ENCODE measurements at places on chromosomes 5 and 9.

- no peak for DNase-seq
Observed at GRCh38 chr5:159426694-159427093, 96.4 kb upstream of the IL12B start.

DNA sequence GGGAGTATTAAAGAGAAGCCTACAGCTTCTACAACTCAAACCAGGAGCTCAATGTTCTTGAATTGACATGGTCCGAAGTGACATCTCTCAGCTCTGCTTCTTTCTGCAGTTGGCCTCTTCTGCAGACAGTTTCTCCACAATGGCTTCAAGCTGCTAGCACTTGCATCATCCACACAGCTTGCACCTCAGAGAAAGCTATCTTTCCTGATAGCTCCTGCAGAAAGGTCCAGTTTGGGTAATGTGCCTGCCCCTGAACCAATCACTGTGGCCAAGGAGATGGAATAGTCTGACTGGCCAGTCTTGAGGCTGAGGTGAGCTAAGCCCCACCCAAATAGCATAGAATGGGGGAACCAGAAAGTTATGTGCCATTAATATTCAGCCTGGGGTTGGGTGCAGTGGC is 95.8 kb upstream of the ABCA1 start:
- DNase-seq = no peak

DNA sequence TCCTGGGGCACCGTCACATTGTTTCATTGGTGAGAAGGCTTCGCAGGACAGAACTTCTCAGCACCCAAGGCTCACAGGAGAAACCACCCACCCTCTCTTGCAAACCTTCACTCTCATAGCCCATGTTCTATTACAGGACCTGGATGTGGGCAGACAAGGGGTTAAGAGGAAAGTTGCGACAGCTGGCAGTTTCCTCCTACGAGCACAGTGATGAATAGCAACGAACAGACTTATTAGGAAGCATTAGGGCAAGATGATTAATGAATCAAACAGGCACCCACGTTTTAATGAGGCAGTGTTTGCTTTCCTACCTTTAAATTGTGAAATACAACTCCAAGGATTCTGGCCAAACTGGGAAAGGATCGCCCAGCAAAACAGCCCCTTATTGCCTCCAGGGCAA is 339.3 kb downstream of the DRD1 start:
- DNase-seq = no peak

DNA sequence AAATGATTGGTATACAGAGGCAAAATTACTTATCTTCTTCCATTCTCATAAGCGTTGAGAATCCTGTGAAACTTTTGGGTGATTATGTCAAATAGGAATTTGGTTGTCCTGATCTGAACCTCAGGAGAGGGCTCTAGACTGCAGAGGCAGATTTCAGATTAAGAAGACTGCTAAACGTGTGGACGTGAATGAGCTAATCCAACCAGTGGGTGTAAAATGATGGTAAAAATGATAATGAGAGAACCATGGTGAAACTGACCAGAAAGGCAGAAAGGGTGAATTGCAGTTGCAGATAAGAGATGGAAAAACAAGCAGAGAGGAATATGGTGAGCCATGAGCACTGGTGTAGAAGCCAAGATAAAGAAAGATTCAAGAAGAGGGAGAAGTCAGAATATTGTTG is 1200.2 kb upstream of the CDH6 start:
- no peak for DNase-seq

- DNase-seq = no peak
Observed at GRCh38 chr5:80165452-80165851, 90.4 kb downstream of the SERINC5 start.

GRCh38 chr5:151953833-151954232 is 29.2 kb upstream of the GLRA1 start:
- DNase-seq = no peak

GRCh38 chr5:94847019-94847418 is 228.6 kb downstream of the SLF1 start:
- DNase-seq = no peak

DNA sequence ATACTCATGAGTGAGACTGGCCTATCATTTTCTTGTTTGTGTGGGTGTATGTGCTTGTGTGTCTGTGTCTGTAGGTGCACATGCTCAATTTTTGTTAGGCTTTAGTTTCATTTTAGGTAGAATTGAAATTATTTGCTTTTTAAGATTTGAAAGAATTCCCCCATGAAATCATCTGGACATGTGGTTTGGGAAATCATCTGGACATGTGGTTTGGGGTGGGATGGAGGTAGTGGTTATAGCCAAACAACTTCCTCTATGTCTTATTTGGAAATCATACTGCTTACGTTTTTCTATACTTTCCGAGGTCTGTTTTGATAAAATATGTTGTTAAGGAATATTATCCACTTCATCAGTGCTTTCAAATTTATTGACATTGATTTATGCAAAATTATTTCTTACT is 485.4 kb upstream of the CLINT1 start:
- no peak for DNase-seq

DNA sequence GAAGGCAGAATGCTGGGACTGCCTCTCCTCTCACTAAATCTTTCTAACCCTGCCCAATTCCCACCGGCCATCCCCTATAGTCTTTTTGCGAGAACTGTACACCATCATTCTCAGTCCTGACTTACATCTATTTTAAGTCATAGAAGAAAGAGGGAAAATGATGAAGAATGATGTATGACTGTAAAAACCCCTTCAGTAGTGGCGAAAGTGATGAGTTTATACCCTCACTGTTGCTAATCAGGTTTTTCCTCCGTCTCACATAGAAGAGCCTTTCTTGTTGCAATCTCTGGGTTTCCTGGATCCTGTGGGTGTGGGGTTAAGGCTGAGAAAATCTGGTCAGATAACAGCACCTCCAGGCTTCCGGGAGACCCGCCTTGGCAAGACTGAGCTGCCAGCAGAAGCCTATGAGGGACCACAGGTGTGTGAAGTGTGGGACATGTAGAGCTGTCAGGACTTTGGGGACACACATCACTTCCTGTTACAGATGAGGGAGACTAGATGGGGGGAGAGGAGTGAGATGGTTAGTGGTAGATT is 147.1 kb upstream of the SLC12A2 start:
- DNase-seq = peak; percentile 8

GRCh38 chr9:36961051-36961450 is 73.0 kb downstream of the PAX5 start:
- DNase-seq = no peak

GRCh38 chr5:94761786-94762185 is 143.3 kb downstream of the SLF1 start:
- DNase-seq = no peak

- no peak for DNase-seq
Observed at GRCh38 chr9:131017067-131017466, 8.1 kb downstream of the LAMC3 start.

DNA sequence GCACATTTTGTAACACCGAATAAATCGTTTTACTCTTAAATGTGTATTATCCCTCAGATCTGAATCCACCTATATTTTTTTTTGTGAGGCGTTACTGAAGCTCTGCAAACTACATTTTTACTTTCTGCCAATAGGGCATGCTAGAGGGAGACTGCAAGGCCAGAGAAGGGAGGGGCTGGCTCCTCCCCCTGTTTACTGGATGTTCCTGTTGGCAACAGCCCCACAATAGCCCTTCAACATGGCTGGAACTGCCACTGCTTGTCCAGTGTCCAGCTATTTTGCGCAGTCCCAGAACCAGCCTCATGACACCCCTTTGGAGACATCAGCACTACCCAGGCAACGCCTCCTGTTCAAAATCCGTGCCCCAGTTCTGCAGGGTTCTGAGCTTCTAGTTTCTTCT is 85.4 kb upstream of the MIER3 start:
- peak; percentile 59 for DNase-seq

GRCh38 chr5:180289966-180290365 is 1.9 kb downstream of the MAPK9 start:
- no peak for DNase-seq
